NB4 (cell line): ENCODE measurements at places on chromosomes 5 and 9.

- no peak for DNase-seq
Measured at GRCh38 chr5:25029004-25029403, 384.2 kb upstream of the CDH10 start.

GRCh38 chr9:129322022-129322621, 144.1 kb upstream of the IER5L start:
- DNase-seq = no peak

DNA sequence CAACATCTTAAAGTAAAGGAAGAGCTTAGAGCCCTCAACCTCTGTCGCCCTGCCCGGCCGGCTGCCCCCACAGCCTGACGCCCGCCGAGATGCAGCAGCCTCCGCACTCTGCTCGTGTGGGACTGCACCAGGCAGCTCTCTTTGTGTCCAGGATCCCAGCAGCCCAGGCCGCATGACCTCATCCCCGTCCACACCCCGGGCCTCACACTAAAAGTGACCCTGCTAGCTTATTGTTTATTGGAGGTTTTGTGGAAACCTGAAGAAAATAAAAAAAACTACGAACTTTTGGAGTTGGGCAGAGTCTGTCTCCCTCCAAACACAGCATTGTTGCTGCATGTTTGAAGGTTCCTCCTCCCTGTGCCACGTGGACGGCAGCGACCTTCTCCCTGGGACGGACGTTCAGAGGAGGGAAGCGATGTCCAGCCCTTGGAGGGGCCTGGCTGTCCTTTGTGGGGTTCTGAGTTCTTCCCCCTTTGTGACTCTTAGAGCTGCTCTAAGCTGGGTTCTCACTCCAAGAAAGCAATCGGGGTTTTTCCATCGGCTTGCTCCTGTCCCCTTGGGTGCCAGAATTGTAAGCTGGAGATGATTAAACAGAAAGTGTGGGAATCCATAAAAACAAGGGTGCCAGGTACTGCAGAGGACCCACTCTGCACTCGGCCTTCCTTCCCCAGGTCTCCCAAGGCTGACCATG, 103.5 kb upstream of the COL5A1 start:
- no peak for DNase-seq

GRCh38 chr5:15835514-15835913, 335.5 kb downstream of the FBXL7 start:
- no peak for DNase-seq

GRCh38 chr5:134153657-134154056, 23.1 kb downstream of the SKP1 start:
- no peak for DNase-seq

DNA sequence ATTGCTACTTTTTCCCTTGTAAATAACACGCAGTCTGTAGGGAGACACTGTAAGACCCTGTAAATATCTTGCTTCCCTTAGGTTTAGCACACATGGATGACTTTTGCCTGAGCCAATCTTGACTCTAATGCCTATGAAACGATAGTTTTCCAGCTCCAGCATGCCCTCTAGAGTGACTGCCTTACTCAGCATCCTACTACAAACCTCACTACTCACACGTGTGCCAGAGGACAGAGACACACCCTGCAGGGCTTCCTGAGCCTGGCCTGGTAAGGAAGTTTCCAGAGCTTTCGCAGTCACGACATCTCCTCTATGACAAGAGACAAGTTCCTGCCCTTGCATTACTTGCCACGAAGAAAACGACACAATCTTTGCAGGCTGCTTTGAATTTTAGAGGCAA, 138.1 kb downstream of the ATPSCKMT start:
- DNase-seq = peak; percentile 58

GRCh38 chr9:36868586-36869282, 165.3 kb downstream of the PAX5 start:
- no peak for DNase-seq

- peak; percentile 89 for DNase-seq
Measured at GRCh38 chr9:81689343-81690175, at the start of gene TLE1. Gene TLE1 (minus strand): TSS chr9:81689547. CDS start chr9:81688240, 1,307 bp downstream.

- DNase-seq = peak; percentile 91
Measured at GRCh38 chr9:94656200-94656599, 16.9 kb upstream of the FBP1 start.

GRCh38 chr5:14829396-14829795, 42.2 kb downstream of the ANKH start:
- DNase-seq = no peak

DNA sequence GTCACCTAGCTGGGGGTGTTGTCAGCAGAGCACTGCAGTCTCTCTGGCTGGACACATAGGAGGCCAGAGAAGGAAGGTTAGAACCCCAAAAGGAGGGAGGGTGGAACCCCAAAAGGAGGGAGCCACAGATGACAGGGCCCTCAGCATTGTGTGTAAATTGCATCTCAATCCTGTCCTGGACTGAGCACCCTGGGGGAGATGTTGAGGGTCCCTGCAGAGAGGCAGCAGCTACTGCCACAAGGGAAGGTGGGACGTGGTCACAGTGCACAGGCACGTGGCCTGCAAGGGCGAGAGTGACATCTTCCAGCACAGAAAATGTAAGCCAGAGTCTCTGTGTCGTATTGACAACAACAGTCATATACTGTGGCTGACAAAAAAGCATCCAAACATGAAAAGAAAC, 36.5 kb upstream of the CEP72 start:
- no peak for DNase-seq

- DNase-seq = no peak
Measured at GRCh38 chr5:93677359-93677891, 64.0 kb downstream of the POU5F2 start.

- no peak for DNase-seq
Measured at GRCh38 chr9:3023449-3023848, 179.6 kb upstream of the PUM3 start.

GRCh38 chr5:147467973-147468508, 41.8 kb downstream of the DPYSL3 start:
- no peak for DNase-seq

DNA sequence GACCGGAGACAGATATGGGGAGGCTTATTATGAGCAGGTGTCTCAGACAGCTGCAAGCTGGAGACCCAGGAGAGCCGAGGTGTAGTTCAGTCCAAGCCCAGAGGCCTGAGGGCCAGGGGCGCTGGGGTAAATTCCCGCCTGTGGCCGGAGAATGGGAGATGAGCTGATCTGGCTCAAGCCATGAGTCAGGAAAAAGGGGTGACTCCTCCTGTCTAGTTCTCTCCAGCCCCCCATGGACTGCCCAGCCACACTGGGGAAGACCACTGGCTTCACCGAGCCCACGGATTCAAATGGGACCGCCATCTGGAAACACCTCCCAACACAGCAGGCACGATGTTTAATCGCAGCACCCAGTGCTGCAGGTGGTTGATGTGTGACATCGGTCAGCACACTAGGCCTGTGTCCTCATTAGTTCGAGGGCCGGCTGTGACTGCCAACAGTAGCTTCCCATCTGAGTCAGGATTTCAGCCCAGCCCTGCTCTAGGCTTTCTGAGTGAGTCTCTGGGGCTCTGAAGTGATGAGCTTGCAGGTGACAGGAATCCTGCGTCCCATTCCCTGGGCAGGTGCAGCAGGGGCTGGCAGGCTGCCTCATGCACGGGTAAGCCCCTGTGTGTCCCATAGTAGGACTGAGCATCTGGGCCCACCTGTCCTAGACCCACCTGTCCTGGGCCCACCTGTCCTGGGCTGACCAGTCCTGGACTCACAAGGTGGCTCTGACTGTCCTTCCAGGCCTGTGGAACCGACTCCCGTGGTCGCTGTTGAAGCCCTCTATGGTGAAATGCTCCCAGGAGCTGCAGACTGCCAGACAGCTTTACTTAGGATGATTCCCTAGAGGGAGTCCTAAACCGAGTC, 49.7 kb downstream of the AHRR start:
- DNase-seq = peak; percentile 48

DNA sequence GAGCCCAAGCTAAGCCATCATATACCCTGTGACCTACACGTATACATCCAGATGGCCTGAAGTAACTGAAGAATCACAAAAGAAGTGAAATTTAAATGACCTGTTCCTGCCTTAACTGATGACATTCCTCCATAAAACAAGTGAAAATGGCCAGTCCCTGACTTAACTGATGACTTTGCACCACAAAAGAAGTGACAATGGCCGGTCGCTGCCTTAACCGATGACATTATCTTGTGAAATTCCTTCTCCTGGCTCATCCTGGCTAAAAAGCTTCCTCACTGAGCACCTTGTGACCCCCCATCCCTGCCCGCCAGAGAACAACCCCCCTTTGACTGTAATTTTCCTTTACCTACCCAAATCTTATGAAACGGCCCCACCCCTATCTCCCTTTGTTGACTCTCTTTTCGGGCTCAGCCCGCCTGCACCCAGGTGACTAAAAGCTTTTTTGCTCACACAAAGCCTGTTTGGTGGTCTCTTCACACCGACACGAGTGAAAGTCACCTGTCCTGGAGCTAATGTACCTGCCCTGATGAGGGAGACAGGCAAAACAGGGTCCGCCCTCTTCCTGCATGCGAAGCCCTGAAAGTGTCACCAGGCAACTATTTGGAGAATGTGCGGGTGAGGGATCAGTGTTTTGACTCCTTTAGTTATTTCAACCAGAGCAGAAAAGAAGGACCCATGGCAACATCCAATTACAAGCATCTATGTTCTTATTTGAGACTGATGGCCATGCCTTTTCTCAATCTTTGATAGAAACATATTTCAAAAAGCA, 266.1 kb downstream of the SMARCA2 start:
- DNase-seq = no peak

DNA sequence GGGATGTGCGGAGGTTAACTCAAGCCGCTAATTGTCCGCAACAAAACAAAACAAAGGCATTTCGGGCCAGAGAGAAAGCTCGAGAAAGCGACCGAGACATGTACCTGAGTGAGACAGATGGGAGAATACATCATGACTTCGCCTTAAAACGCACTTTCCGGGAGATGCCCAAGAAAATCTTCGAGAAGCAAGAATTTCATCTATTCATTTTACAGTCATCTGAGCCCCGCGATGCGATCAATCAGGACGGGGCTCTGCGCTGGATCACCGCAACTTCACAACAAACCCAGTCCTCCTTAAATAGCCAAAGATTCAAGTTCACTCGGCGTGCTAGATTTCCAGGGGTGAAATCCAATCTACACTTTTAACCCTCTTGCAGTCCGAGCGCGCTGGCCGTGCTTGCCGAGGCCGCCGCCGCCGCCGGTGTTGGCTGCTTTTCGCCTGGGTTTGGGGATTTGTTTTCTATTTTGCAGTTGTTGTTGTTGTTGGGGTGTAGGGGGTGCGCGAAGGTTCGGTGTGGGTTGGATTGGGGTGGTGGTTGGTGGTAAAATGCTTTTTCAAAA, 482 bp downstream of the NFIB start:
- DNase-seq = no peak

DNA sequence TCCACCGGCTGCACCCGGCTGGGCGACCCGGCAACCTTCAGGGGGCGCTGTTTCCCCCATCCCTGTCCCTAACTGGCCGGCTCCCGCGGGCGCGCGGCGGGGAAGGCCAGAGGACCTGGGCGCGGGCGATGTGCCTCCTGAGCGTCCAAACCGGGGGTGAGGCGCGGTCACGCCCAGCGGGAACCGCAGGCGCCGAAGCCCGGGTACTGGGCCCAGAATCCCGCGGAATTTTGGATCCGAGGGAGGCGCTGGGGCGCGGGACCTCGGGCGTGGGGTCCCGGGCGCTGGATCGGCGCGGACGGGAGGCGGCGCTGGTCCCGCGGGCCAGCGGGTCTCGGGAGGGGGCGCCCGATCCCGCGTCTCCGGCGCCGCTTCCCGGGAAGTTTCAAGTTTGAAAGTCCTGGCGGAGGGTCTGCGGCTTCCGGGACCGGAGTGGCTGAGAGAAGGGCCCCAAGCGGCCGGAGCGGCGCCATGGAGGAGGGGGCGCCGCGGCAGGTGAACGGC, at the start of gene PKN3:
Gene PKN3 (plus strand): TSS at position 59 of the 504 bp plus-strand sequence. CDS start 413 bp downstream, at position 472.
- DNase-seq = peak; percentile 88

DNA sequence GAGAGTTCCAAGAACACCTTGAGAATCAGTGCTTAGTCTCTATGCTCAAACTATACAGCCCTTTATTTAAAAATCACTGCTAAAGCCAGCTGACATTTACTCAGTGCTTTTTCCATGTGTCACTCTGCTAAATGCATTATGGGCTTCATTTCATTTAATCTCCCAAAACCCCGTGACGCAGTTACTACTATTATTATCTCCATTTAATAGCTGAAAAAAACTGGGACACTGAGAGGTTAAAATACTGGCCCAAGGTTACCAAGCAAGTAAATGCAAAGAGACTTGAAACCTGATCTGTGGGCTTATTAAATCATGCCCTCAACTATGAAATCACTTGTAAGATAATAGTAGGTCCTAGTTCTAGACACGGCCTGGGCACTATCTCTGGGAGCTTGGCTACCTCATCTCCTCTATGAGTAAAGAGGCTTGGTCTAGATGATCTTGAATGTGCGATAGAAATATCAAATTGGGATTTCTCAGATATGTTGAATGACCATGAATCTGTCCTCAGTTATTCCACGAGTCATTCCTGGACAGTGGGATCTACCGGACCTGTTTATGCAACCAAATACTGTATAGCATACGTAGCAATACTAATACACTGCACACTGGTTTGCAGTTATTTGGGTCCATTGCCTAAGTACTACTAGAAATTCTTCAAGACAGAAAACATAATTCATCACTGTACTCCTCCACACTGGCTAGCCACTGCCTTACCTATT, 32.3 kb downstream of the MARCHF11 start:
- no peak for DNase-seq

DNA sequence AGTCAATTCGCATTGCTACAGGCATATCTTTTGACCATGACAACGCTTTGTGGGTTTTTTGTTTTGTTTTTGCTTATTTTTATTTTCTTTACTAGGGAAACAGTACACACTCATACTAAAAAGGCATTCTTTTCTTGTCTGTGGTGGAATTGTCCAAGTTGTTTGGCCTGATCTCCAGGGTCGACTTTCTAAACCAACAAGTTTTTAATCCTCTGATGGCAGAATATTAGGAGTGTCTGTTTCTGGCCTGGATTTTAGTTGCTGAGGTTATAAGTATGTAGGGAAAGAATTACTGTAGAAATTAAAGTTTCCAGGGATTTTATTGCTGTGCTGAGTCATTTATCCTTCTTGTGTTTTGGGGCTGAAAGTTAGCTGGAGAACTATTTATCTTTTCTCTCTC, 218.5 kb downstream of the TAF11L14 start:
- DNase-seq = no peak
